ENCODE measurements at places on chromosomes 12 and 14.

- DNase-seq: no peak
Measured at GRCh38 chr12:125841332-125841731, 776.1 kb downstream of the AACS start.

DNA sequence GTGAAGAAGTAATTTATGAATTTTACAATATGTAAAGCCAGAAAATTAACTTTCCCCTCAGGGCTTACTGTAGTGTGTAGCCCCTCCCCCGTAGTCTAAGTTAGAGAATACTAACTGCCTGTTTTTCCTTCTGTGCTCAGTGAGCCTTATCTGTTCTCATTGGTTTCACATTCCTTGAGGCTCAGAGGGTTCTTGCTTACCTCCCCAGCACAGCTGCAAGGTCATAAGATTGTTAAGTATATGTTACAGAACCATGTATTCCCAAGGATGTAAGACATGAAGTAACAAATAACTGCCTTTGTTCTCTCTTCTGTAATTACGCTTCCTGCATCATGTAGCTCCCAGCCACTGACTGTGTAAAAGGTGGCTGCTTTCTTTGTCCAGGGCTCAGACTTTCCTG is 1351.1 kb downstream of the TMEM121 start:
- no peak for DNase-seq

DNA sequence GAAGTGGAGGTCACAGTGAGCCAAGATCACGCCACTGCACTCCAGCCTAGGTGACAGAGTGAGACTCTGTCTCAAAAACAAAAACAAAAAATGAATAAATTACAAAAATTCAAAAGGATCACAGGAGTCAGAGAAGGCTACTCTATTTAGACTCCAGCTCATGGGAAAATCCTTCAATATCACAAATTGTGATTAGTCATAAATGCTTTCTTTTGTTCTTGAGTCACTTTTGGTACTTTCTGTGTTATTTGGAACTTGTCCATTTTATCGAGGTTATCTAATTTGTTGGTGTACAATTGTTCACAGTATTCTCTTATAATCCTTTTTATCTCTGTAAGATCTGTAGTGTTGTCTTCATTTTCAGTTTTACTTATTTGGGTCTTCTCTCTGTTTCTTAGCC is 18.9 kb downstream of the ALDH2 start:
- peak; percentile 53 for DNase-seq

DNA sequence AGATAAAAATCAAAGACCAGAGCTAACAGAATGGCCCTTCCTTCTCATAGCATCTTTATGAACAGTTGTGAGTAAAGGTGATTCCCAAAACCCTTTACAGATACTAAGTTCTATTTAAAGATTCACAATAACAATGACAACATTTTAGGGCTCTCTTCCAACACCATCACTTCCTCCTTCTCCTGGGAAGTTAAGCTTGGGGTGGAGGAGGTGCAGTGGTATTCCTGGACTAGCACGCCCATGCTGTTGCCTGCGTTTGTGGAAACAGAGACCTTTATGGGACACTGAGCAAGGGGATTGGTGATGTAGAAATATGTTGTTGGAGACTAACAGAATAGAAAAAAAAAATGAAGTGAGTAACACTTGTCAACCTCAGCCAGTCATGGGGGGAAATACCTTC is 22.5 kb downstream of the SYNE2 start:
- DNase-seq: peak; percentile 47

DNA sequence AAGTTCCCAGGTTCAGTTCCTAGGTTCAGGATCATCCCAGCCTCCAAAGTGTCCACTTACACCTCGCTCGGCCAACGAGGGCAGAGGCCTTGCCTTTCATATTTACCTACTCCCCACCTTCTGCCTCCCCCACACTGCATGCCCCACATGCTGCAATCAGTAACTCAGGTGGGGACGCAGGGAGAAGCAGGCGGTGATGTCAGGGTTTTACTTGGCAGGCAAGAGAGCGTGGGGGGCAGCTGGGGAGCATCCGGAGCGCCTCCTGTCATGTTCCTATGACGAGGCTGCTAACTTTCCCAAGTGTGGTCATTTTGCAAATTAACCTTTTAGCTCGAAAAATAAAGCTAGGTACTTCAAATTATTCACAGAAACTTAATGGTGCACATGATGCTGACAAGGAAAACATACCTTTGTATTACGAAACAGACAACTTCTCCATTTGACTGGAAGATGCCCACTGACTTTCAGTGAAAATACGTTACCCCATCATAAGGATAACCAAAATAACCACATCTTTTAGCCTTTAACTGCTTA is 53.8 kb downstream of the SETD3 start:
- DNase-seq: no peak

GRCh38 chr12:47941871-47942613 is 21.4 kb upstream of the TMEM106C start:
- DNase-seq: no peak

DNA sequence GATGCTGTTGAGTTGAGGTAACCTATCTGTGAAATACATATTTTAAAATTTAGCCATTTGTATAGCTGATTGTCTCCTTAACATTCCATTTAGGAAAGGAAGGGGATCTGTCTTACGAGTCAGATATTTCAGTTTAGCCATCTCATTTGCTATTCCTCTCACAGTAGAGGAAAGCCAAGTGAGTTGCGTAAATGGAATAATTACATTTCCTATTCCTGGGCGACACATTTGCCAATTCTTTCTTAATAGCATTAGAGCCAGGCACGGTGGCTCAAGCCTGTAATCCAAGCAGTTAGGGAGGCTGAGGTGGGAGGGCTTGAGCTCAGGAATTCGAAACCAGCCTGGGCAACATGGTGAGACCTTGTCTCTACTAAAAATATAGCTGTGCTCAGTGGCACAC is 116.3 kb downstream of the TMX1 start:
- DNase-seq: no peak

- no peak for DNase-seq
Measured at GRCh38 chr14:101975231-101975630, 10.9 kb downstream of the DYNC1H1 start.

- no peak for DNase-seq
Measured at GRCh38 chr14:85822236-85822635, 292.3 kb downstream of the FLRT2 start.

GRCh38 chr14:21440859-21441258 is 15.1 kb downstream of the CHD8 start:
- DNase-seq: no peak

- no peak for DNase-seq
Measured at GRCh38 chr14:99944241-99944651, 121.0 kb upstream of the EVL start.

GRCh38 chr12:76265424-76266180 is 82.6 kb downstream of the BBS10 start:
- DNase-seq: peak; percentile 50

DNA sequence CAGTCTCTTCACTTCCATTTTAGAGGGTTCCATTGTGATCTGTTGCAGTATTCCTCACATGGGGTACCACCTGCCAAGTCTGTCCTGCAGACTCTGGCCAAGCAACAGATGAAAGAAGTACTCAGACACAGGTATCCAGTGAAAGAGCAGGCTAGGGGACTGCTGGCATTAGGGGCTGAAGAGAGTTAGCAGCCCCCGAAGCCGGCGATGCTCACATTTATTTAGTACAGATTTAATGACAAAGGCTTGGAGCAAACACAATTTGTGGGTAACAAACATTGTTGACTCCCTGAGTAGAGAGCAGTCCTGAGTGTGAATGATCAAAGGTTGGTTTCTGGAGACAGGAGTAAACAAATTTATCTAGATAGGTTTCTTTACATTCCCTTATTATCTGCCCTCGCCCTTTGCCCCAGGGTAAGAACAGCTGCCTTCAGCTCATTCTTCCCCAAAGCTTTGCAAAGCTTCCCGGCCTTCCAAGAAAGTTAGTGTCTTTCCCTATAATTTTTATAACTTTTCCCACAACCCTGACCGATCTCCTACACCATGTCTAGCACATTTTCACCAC is 144.8 kb downstream of the TMEM117 start:
- DNase-seq: no peak

- no peak for DNase-seq
Measured at GRCh38 chr14:73804636-73805035, 47.0 kb upstream of the PTGR2 start.

DNA sequence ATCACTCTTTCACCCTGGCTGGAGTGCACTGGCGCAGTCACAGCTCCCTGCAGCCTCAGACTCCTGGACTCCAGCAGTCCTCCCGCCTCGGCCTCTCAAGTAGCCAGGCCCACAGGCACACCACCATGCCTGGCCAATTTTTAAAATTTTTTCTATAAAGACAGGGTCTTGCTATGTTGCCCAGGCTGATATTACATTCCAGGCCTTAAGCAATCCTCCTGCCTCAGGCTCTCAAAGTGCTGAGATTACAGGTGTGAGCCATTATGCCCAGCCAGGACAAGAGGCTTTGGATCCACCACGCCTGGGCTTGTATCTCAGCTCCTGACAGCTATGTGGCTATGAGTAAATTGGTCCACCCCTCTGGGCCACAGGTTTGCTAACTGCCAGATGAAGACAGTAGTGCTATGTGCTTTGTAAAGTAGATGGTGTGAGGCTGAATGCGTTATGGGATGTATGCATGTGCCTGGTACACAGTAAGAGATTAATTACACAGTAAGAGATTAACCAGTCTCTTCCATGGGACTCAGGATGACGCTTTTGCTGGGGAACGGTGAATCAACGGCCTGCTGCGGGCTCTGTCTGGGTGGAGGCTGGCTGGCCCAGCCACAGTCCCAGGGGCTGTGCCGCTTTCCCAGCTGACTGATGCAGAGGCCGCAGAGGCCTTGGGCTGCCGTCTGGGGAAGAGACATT is 53.3 kb upstream of the NCOR2 start:
- DNase-seq: no peak

GRCh38 chr12:106193394-106194215 is 54.2 kb downstream of the CKAP4 start:
- no peak for DNase-seq

DNA sequence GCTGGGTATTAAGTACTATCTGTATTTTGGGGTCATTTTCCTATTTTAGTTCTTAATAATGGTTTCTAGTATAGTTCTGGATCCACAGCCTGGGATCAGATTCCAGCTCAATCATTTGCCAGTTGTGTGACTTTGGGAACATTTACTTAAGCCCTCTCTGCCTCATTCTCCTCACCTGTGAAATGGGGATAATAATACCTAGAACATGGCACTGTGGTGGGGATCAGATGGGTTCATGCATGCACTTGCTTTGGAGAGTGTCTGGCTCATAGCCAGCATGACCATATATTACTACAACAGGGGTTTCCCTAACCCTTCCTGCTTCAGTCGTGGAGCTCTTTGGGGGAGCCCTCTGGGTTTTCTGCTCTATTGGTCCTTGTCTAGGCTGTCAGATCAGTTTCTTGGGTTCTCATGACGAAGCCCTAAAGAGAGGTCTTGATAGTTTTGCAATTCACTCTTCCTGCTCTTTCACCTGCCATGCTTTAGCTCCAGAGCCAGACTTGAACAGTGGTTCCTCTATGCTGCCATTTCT is 34.1 kb upstream of the SMOC1 start:
- DNase-seq: no peak

DNA sequence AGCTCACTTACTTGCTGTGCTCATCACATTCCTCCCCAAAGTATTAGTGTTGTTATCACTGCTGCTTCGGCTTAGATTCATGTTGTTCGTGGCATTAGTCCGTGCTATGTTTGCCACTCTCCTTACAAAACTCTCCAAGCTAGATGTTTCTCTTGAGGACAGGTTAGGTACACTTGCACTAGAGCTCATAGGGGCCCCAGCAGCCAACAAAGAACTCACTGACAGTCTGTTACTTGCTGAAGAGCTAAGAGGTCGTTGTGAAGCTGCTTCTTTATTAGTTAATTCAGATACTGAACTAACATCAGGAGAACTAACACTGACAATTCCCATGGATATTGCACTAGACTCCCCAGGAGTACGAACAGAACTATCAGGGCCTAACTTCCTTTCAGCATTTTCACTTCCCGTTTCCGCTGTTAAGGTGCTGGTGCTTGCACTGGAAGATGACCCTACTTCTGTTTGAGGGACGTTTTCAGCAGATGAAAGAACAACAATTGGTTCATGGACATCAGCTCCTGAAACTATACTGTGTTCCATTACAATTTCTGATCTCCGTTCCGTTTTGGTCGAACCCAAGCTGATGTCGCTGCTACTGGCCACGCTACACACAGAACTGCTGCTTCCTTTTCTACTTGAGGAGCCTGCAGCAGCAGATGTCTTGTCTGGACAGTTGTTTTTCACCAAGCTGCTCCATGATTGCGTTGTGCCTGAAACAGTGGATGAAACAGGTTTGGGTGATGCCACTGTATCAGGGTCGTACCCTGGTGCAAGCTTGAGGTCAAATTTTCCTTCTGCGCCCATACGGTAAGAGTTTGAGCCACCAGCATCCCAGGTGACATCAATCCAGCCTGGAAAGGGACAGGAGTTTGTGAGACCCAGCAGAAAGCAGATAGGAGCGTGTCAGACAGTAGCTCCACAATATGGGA is 78.7 kb downstream of the HECTD1 start:
- no peak for DNase-seq

- no peak for DNase-seq
Measured at GRCh38 chr14:68607867-68608573, 184.8 kb downstream of the ZFP36L1 start.

GRCh38 chr14:100372357-100373048 is 49.4 kb downstream of the SLC25A47 start:
- no peak for DNase-seq

DNA sequence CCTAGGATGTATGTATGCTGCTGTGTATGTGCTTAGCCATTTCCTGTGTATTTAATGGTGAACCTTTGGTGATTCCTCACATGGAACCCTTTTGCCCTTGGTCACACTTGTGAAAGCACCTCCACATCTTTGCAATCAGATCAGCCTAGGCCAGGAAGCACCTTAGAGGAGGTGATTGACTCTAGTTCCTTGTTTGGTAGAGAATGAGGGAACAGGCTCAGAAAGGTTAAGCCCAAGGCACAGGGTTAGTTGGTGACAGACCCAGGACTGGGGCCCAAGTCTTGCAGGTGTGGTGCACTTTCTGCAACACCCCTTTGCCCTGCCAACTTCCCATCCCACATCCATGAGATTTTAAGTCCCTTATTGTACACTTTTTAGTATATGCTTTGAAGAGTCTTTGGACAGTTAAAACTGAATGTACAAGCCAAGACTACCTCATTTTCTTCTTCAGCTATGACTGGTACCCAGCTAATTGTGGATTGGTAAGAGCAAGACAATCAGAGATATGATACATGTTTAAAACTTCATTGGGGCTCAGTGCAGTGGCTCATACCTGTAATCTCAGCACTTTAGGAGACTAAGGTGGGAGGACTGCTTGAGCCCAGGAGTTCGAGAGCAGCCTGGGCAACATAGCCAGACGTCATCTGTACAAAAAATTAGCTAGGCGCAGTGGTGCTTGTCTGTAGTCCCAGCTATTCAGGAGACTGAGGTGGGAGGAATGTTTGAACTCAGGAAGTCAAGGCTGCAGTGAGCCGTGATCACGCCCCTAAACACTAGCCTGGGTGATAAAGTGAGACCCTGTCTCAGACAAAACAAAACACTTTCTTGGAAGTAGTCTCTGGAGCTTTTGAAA is 71.1 kb downstream of the RASSF3 start:
- DNase-seq: no peak

GRCh38 chr12:19496219-19496878 is 57.1 kb downstream of the AEBP2 start:
- no peak for DNase-seq

GRCh38 chr14:74524076-74524811 is 30.7 kb downstream of the ISCA2 start:
- no peak for DNase-seq

GRCh38 chr12:106428384-106428783 is 70.8 kb downstream of the POLR3B start:
- no peak for DNase-seq

Data from fibroblast of skin of back (primary cell).